Omental fat pad (tissue), 4 donors: ENCODE measurements at places on chromosomes 3 and 15. TPM values are rescaled to one million over a fixed set of nuclear protein-coding genes. Genes with fewer than 3 reads are reported as not detected.

- no peak for DNase-seq
Observed at GRCh38 chr3:106097817-106098435, 229.1 kb upstream of the CBLB start.

Gene ANP32A
- 54.6 TPM for total RNA-seq

GRCh38 chr15:33865416-33865815 is 102.9 kb upstream of the CHRM5 start:
- DNase-seq: no peak

Gene CMSS1
- total RNA-seq: 21.2 TPM

Gene OXTR
- 1.1 TPM for total RNA-seq

- DNase-seq: no peak
Observed at GRCh38 chr15:66017792-66018487, 148.6 kb downstream of the RAB11A start.

GRCh38 chr15:69794645-69795469 is 302.9 kb downstream of the TLE3 start:
- DNase-seq: no peak

DNA sequence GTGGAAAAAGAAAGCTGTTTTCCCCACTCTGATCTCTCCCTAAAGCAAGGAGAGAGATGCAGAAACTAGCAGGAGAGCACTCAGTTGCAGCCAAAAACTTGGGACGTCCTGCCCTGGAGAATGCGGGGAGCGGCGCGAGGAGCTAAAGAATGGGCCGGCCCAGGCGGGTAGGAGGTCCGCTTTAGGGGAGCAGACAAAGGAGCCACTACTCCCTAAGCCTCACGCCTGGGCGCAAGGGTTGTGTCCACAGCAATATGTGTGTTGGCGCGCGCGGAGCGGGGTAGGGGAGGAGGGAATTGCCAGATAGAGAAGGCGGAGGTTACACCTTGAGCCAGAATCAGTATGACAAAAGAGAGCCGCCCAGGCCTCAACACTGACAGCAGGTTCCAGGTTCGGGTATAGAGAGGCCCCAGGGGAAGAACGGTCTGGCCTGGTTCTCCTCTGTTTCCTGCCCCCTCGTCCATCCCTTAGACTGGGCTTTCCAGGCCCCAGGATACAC is 2.9 kb downstream of the WNT5A start:
- DNase-seq: no peak
